Kidney (tissue), 22 donors: ENCODE measurements at places on chromosomes 6 and 20. TPM values are rescaled to one million over a fixed set of nuclear protein-coding genes. Genes with fewer than 3 reads are reported as not detected.

DNA sequence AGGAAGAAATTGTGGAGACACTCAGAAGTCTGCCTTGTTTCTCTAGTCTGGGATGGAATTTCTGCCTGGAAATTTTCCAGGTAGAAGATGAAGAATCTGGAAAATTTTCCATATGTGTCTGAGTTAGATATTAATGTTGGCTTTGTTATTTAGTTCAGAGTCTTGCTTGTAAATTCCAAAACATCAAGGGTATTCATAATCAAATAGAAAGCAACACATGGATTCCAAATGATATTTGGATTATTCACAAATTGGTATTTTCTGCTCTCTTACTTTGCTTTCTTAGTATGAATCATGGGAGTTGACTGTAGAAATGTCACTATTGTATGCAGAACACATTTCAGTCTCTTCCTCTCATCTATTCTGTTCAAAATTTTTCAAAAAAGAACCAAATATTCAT lies 116.0 kb downstream of the GRIK2 start:
- no peak for DNase-seq

The BHLHE23 gene
- total RNA-seq, result not detected

- DNase-seq, result no peak
These were observed 131.6 kb upstream of the PMEPA1 start for GRCh38 chr20:57841297-57841866.

The CFAP206 gene
- total RNA-seq, result 2.5 TPM

GRCh38 chr6:57019434-57019833 lies 27.1 kb upstream of the KIAA1586 start:
- DNase-seq, result no peak

The ARFGEF3 gene
- 7.8 TPM for total RNA-seq

DNA sequence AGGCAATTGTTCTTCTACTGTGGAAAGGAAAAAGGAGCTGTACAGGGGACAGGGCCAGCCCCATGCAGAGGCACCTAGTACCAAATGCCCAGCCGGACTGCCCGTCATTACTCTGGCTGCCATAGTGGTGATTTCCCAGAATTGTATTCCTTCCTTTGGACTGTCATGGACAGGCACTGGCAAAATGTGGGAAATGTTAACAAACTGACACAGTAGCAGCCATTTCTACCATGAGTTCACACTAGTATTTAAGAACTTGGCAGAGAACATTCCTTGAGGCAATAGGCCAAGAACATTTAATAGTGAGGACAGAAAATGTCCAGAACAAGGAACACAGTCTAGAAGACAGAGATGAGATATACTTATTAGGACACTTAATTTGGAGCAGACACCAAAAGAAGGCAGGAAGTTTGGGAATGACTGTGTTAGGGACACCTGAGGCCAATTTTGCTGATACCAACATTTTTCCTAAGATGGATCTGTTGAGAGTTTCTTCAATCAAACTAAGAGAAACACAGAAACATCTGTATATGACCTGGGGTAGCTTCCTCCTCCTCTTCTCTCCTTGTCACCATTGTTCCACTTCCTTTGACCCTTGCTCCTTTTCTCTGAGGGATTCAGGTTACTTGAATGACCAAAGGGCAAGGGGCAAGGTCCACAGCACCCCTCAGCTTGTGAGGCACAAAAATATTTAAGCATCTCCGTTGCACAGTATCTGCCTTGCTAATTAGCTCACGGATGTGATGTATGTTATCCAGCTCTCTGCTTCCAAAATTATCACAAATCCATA lies 14.9 kb downstream of the ADTRP start:
- no peak for DNase-seq
